SK-N-SH (cell line): ENCODE measurements at places on chromosomes 3 and 15. TPM values are rescaled to one million over a fixed set of nuclear protein-coding genes. Genes with fewer than 3 reads are reported as not detected.
A peak's percentile ranks its signal among the peaks of the same experiment; 100 is the strongest.

The ANKRD63 gene
- not detected in 2 replicates for polyA plus RNA-seq

The CACNA1D gene
- 0.05 and 0.12 TPM in 2 replicates for polyA plus RNA-seq

- H3K36me3 ChIP-seq, result no peaks in the 10 kb centered on the region
- DNase-seq, result no peak
- H3K4me1 ChIP-seq, result no peaks in the 10 kb centered on the region
- no peak overlapping the region for H3K4me3 ChIP-seq
- H3K27me3 ChIP-seq, result no peaks in the 10 kb centered on the region
These were observed 940.2 kb downstream of the MCTP2 start for GRCh38 chr15:95171564-95171963.

The KLF15 gene
- polyA plus RNA-seq, result 0.28 and 0.39 TPM in 2 replicates

DNA sequence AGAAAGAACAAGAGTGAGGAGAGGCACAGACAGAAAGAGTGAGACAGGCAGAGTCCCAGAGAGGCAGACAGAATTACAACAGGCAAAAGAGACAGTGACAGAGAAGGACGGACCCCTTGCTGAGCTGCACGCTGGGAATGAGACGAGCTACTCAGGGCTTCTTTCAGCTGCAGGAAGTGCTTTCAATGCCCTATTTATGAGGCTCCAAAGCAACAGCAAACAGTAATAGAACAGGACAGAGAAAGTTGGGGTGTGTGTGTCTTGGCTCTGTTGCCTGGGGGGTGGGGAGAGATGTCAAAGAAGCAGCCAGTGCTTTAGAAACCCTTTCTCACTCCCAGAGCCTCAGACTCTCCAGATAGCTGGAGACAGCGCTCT is 502 bp upstream of the TIMP4 start:
- H3K4me1 ChIP-seq, result no peaks in the 10 kb centered on the region; the same call in 1 of the 2 replicates
- no peak overlapping the region for H3K4me3 ChIP-seq
- no peaks in the 10 kb centered on the region for H3K27me3 ChIP-seq
- no peak for DNase-seq

The IGSF10 gene
- 15.3 and 18.9 TPM in 2 replicates for polyA plus RNA-seq

- H3K4me1 ChIP-seq, result no peaks in the 10 kb centered on the region; the same call in 1 of the 2 replicates
- no peaks in the 10 kb centered on the region for H3K27me3 ChIP-seq
- DNase-seq, result peak; percentile 22
- no peaks in the 10 kb centered on the region for H3K36me3 ChIP-seq
- no peak overlapping the region for H3K27ac ChIP-seq
These were observed 82.1 kb downstream of the CGNL1 start for GRCh38 chr15:57458356-57458781.

GRCh38 chr15:89121414-89121813 is 33.2 kb downstream of the ABHD2 start:
- no peak for DNase-seq
- H3K4me1 ChIP-seq, result peaks cover under 1% of the 10 kb centered on the region; the same call in 1 of the 2 replicates
- peaks cover 49% of the 10 kb centered on the region for H3K36me3 ChIP-seq
- no peaks in the 10 kb centered on the region for H3K27me3 ChIP-seq
- H3K4me3 ChIP-seq, result no peak overlapping the region
